Retinal pigment epithelial cell (primary cell): ENCODE measurements at places on chromosomes 11 and 22.

- no peak for DNase-seq
These were observed 118.2 kb downstream of the FAR1 start for GRCh38 chr11:13786688-13787087.

DNA sequence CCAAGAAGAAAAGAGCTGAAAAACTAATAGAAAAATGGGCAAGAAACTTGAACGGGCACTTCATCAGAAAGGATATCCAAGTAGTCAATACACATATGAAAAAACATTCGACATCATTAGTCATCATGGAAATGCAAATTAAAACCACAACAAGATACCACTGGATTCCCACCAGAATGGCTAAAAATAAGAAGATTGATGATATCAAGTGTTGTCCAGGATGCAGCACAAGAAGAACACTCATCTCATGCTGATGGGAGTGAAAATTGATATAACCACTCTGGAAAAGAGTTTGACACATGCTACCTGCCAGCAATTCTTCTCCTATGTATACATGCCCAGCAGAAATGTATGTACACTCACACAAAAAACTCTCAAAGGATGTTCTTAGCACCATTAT lies 26.9 kb upstream of the SCUBE2 start:
- no peak for DNase-seq

DNA sequence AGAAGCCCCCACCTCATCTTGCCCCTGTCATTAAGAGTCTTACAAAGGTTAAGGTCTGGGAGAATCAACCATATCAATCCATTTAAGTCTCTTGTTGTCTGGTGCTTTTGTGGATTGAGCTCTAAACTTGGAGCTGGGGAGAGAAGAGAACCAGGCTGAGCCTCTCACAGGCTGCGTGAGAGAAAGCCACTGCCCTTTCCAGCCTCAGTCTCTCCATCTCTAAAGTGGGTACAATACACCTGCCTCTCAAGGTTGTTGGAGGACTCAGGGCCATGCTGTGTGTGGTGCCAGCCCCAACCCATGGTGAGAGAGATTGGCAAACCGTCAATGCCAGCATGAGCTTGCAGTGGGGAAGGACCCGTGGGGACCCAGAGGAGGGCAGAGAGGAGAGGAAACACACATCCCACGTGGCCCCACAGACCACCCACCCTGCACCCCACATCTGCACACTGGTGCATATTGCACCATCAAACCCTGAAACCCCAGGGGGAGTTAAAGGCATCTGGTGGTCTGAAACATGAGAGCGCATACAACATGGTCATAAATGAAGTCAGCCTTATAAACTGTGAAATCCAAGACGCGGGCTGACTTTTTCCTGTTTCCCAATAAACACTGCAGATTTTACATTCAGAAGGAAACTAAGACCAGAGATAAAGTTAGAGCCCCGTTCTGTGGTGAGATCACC lies 27.5 kb upstream of the FBLN1 start:
- DNase-seq, result no peak

- DNase-seq, result no peak
These were observed 168.3 kb downstream of the BRD1 start for GRCh38 chr22:49659281-49659923.

- DNase-seq, result no peak
These were observed 108.5 kb upstream of the SORL1-AS1 start for GRCh38 chr11:121561240-121561639.

DNA sequence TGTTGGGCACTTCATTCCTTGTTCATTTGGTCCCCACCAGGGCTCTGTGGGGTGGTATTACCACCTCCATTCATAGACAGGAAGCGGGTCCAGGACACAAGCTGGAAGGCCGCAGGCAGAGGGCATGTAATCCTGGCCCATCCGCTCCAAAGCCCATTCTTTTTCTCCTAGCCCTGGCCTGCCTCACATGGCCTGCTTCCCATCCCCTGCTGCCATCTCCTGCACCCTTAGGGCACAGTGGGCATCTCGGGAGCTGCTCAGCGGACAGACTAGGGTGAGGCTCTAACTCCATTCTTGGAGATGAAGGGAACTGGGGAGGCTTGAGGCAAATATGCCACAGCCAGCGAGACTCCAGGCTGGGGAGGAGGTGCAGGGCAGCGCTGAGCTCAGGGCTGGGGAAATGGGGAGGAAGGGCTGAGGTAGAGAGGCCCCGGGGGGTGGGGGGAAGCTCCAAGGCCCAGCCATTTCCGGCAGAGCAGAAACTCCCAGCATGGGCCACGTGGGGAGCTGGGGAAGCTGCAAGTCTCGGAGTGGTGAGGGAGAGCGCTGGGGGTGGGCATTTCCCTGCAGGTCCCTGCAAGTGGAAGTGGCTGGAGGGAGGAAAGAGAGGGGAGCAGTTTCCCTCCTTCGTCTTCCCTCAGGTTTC lies 14.3 kb upstream of the BCL9L start:
- no peak for DNase-seq

DNA sequence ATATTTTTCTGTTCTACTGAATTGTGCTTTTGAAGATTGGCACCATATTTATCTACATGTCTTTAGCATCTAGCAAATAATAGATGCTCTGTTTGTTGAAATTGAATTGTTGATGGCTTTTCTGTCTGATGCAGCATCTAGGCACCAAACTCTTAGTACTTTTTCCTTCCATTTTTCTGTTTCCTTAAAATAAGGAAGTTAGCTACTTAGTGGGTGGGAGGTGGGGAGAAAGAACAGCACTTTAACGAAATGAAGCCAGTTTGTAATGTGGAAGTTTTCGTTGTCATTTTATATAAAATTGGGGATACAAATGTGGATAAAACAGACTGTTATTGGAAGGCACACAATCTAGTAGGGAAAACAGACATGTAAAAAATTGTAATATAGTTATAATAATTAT lies 76.6 kb downstream of the HIPK3 start:
- no peak for DNase-seq

- no peak for DNase-seq
These were observed 76.8 kb downstream of the C11orf58 start for GRCh38 chr11:16815047-16815767.

- DNase-seq, result no peak
These were observed 39.9 kb downstream of the MAML2 start for GRCh38 chr11:96303064-96303463.
